ENCODE measurements at places on chromosomes 16 and 17. TPM values are rescaled to one million over a fixed set of nuclear protein-coding genes. Genes with fewer than 3 reads are reported as not detected.

CACNG4 gene
- total RNA-seq = not detected

MON1B gene
- total RNA-seq = 58.1 TPM

CES5A gene
- total RNA-seq = not detected

SLC5A11 gene
- total RNA-seq = not detected

DNAAF1 gene
- total RNA-seq = not detected

SECTM1 gene
- 1.8 TPM for total RNA-seq

NOG gene
- 6.0 TPM for total RNA-seq

TBX2 gene
- total RNA-seq = 4.8 TPM

TEX19 gene
- total RNA-seq = not detected
